ENCODE measurements at places on chromosomes 6 and 20.

DNA sequence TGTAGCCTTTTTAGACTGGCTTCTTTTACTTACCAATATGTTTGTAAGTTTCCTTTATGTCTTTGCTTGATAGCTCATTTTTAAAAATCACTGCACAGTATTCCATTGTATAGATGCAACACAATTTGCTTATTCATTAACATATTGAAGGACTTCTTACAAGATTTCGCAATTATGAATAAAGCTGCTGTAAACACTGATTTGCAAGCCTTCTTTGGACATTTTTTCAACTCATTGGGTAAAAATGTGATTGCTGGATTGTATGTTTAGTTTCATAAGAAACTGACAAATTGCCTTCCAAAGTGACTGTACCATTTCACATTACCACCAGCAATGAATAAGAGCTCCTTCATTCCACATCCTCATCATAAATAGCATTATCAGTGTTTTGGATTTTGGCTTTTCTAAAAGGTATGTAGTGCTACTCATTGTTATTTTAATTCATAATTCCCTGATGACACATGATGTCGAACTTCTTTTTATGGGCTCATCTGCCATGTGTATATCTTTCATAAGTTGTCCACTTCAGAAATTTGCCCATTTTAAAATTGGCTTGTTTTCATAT is 80.7 kb downstream of the TFAP2B start:
- no peak for DNase-seq

GRCh38 chr20:58075586-58076345 is 152.7 kb downstream of the ANKRD60 start:
- no peak for DNase-seq

- DNase-seq: no peak
Observed at GRCh38 chr6:132919045-132919860, 104.9 kb downstream of the RPS12 start.

GRCh38 chr6:142975365-142975764 is 30.4 kb upstream of the HIVEP2 start:
- no peak for DNase-seq

DNA sequence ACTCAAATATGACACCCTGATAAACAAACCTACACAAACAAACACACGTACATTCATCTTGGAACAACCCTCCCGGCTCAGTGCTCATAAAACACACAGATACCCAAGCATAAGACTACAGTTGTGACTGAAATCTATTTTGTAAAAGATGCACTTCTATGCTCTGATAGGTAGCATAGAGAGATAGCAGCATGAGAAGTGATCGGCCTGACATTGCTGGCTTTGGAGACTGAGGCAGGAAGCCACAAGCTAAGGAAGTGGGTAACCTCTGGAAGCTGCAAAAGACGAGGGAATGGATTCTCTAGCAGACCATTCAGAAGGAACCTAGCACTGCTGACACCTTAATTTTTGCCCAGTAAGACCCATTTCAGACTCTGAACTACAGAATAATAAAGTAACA is 1.6 kb upstream of the RNF39 start:
- DNase-seq: no peak

DNA sequence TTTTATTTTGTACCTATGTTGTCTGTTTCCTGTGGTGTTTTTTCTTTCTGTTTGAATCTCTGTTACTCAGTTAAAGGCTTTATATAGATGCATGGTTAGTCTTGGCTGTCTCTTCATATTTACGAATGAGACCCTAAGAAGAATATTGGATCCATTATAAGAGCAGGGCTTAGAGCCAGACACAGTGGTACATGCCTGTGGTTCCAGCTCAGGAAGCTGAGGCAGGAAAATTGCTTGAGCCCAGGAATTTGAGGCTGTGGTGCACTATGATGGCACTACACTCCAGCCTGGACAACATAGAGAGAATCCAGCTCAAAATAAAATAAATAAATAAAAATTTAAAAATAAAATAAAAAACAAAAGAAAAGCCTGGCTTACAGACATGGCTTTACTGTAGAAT is 211.1 kb downstream of the SOD2 start:
- no peak for DNase-seq

DNA sequence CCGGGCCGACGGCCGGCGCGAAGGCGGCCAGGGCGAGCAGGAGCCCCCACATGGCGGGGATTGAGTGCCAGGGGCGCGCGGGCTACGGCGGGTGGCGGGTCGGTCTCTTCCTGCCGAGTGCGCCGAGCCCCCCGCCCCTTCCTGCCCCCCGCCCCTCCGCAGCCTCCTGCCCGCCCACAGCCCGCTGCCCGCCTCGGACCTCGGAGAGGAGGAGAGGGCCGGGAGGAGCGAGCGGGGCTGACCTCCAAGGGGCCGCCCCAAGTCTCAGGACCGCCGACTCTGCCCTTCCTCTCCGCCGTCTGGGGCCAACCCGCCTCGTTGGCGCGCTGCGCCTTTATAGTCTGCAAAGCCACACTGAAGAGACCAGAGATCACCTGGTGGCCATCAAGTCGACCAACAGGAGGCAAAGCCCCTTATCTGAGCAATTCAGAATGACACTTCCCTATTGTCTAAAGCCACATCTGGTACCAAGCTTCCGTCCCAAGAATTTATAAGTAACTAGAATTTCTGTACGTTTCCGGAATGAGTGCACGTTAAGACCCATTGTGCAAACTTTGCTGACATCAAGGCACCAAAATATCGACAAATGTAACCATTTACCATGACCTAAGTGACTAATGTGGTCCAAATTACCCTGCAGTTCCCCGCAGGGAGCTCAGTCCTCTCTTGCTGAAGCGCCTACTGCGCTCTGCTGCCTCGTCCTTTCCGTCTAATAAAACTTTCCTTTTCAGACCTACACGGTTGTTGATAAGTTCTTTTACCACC is at the start of gene CPXM1:
TSS of gene CPXM1 (minus strand) at position 107 of the 765 bp plus-strand sequence. CDS start at position 52, 55 bp downstream.
- DNase-seq: no peak

DNA sequence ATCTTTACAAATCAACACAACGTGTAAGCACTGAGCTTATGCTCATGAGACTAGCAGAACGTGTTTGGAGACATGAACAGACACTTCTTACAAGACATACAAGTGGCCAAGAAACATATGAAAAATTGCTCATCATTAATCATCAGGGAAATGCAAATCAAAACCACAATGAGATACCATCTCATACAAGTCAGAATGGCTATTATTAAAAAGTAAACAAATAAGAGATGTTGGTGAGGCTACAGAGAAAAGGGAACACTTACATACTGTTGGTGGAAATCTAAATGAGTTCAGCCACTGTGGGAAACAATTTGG is 327.9 kb upstream of the SOX4 start:
- no peak for DNase-seq

DNA sequence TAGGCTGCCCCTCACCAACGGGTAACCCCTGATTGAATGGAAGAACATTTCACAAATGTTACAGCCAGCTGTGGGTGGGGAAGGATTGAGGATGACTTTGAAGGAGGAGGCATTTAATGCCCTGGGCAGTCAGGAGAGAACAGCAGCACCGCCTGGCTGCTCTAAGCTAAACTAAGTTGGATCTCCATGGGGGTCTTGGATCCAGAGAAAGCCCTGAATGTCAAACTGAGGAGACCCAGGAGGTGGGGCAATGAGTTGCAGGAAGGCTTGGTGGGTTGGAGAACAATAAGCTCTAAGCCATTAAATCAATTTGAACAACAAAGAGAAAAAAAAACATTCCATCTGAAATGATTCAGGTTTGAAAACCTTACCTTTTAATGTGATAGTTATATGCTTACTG is 35.4 kb downstream of the TMX4 start:
- no peak for DNase-seq

- DNase-seq: no peak
Observed at GRCh38 chr6:41781366-41781730, 766 bp downstream of the PRICKLE4 start.

GRCh38 chr6:72850469-72850868 is 228.6 kb downstream of the KCNQ5 start:
- no peak for DNase-seq

DNA sequence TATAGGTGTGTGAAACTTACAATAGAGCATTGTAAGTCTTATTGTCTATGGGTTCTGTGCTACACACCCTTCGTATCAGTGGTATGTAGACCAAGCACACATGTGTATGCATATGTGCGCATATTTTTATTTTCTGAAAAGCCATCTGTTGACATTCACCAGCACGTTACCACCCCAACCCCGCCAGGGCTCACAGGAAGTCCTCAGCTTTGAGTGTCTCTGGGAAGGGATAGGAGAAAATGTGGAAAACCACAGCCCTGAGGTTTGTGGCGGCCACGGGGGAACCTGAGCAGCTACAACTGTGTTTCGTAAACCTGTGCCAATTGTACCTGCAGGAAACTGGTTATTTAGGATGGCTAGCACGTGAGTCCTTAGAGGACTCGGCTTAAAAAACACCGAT is 123.3 kb upstream of the PHACTR3 start:
- no peak for DNase-seq

- no peak for DNase-seq
Observed at GRCh38 chr20:11745145-11745544, 172.5 kb upstream of the BTBD3 start.

DNA sequence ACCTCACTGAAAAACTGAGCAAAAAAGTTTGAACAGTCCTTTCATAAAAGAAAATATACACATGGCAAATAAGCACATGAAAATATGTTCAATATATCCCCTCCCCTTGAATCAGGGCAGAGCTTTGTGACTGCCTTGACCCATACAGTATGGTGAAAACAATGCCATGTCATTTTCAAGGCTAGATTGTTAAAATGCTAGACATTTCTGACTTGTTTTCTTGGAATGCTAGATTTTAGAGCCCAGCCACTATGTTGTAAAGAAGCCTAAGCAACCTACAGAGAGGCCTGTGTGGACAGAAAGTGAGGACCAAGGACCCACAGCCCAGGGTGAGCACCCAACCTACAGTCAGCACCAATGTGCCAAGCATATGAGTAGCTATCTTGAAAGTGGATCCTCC is 17.1 kb upstream of the ASF1A start:
- no peak for DNase-seq

DNA sequence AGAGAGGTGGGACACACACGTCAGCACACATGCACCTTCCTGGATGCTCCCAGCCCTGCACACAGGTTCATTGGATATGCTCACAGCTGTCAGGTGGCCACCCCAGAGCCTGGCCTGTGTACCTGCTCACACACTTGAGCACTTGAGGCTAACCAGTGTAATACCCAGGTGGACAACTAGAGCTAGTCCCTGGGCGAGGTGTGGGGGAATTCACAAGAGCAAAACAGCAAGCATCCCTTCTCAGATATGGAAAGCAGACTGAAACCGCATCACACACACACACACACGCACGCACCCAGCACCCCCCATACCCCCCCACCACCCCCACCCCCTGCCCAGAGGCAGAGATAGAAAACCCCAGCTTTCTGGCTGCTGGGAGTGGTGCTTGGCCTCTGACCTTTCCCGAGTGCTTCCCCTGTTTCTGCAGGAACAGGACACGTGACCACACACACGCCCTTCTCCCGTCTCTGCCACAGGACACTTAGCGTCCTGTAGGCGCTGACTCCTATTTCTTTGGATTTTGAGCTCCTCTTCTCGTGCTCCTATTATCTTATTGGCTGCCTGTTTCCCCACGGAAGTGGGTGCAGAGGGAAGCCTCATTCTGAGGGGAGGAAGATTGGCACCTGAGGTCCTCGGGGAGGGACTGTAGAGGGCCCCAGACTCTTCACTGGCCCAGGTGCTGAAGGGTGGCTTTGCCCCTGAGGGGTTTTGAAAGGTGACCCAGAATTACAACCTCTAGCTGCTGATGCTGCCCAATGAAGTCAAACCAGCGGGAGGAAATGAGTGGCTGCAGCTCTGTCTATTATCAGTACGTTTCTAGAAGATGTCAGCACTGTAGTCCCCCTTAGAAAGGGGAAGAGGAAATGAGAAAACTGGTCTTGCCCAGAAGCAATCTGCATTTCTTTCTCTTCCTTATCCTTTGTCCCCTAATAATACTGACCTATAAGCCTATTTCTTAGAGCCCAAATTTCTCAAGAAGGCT is 65.8 kb downstream of the SYTL3 start:
- DNase-seq: no peak

GRCh38 chr20:33037456-33037855 is 6.0 kb downstream of the BPIFB6 start:
- no peak for DNase-seq

DNA sequence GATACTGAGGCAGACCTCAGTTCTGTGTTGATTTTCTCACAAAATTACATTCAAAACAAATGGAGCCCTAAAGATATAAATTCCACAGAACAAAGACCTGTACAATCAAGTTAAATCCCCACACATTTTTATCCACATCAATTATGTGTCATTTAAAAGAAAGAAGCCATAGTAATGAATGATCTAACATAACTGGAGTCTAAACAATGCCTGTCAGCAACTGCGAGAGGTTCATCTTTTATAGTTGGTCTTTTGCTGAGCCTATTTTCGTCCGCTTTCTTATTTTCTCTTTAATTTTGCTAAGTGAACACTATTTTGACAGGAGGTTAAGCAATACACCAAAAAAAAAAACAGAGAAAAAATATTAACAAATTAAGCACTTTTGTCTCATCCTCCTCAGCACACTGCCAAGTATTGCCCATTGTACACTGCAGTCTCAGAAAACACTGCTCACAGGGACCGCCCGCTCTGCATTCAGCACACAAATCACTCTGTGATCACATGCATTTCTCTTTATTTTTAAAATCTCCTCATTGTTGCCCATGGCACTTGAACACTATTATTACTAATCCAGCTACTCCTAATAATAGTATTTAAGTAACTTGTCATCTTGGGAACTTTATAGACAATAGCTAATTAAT is 140.8 kb downstream of the BTBD9 start:
- DNase-seq: no peak

- no peak for DNase-seq
Observed at GRCh38 chr20:57793421-57793820, 83.6 kb upstream of the PMEPA1 start.

GRCh38 chr6:149701714-149702113 is 16.2 kb downstream of the LATS1 start:
- no peak for DNase-seq

DNA sequence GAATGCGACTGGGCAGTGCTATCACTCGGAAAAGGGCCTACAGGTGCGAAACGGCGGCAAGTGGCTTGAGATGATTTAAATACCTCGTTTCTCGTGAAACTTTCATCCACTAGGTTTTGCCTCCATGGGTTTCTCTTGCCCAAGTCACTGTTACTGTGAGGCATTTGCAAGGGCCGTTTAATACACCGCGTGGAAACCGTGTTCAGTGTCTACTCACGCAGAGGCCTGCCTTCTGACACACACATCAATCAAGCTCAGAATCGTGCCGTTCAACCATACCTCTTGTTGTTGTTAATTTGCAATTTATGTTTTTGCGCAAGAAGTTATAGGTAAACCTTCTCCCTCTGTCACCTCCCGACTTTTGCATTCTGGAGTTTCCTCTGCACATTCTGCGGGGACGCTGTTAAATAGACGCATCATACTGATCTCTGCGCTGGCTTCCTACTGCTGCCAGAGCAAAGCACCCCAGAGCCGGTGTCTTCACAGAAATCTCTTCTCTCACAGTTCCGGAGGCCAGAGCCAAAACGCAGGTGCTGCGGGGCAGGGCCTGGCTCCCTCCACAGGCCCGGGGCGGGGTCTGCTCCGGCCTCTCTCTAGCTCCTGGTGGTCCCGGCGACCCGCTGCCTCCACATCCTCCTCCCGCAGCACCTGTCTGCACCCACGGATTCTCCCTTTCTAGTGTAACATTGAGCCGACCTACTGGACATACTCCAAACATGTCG is 251.4 kb downstream of the SMOC2 start:
- no peak for DNase-seq

Measured in activated naive CD4-positive, alpha-beta T cell (primary cell).